Sciatic nerve (tissue), 2 donors: ENCODE measurements at places on chromosomes 11 and 22. TPM values are rescaled to one million over a fixed set of nuclear protein-coding genes. Genes with fewer than 3 reads are reported as not detected.

DNA sequence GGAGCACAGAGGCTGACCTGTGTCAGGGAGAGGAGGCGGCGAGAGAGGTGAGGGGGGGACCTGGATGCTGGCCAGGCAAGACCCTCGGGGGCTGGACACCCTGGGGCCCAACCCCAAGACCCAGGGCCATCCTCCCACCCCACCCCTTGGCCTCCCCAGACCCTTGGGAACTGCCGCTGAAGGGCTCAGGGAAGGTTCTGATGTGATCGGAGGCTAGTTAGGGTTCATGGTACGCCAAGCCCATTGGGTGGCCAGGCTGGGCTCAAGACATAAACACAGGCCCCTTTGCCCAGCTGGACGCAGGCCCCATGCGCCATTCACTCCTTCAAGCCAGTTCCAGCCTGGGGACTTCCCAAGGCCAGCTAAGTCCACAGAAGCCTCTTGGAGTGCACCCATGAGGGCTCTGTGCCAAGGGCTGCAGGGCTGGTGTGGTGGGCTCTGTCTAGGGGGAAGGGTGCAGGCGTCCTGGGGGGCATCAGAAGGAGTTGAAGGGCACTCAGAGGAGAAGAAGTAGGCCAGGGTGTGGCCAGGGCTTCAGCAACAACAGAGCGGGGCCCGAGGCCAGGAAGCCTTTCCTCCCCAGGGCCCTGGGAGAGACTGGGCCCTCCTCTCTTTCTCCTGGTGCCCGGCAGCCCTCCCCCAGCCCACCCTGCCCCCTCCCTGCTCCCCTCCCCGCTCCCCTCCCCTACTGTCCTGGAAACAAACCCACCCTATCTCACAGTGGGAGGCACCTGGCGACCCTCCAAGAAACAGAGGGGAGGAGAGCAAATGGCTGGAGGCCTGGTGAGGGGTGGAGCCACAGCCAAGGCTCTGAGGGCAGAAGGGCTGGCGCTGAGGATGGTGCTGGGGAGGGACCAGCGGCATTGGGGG lies 12.9 kb downstream of the TSPAN32 start:
- DNase-seq = peak; percentile 96

DNA sequence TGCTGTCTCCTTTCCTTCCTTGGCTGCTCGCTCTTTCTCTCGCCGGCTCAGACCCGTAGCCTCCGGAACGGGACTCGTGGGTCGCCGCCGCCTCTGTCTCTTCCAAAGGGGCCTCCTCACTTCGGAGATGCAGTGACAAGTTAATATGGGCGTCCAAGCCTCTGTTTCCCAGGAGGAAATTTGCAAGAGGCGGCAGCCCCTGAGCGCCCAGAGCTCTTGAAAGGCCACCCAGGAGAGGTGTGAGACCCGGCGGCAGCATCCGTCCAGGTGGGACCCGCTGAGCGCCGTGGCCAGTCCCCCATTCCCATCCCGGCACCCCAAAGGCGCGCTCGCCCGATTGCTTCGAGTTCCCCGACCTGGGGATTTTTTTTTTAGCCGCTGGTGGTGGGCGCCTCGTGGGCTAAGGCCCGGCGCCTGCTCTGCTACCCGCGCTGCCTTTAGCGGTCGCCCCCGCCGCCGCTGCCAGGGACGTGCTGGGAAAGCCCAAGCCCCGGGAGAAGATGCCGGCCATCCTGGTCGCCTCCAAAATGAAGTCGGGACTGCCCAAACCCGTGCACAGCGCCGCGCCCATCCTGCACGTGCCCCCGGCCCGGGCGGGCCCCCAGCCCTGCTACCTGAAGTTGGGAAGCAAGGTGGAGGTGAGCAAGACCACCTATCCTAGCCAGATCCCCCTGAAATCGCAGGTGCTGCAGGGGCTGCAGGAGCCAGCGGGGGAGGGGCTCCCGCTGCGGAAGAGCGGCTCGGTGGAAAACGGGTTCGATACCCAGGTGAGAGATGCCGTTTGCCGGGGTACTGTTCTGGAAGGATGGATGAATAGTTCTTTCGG lies 772 bp downstream of the NAV2 start:
- DNase-seq = no peak

- DNase-seq = no peak
Measured at GRCh38 chr22:26910845-26911244, 253.5 kb downstream of the MIAT start.

Gene B3GAT1
- 23.3 TPM for total RNA-seq

- peak; percentile 91 for DNase-seq
Measured at GRCh38 chr11:9265211-9266131, at the start of gene DENND5A. TSS of gene DENND5A (minus strand) at chr11:9265350. CDS start at chr11:9265069, 281 bp downstream.

DNA sequence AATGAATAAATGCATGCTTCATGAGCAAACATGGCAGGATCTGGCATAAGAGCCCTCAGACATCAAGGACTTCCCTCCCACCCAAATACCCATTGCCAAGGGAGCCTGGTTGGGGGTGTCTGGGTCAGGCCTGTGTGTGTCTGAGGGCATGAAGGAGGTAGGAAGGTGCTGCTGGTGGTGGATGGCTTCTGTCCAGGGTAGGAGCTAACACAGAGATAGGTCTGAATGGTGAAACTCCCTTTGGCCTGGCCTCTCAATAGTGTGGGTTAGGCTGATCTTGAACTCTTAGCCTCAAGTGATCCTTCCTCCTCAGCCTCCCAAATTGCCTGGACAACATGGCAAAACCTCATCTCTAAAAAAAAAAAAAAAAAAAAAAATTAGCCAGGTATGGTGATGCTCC lies 2.8 kb downstream of the AMPD3 start:
- no peak for DNase-seq

DNA sequence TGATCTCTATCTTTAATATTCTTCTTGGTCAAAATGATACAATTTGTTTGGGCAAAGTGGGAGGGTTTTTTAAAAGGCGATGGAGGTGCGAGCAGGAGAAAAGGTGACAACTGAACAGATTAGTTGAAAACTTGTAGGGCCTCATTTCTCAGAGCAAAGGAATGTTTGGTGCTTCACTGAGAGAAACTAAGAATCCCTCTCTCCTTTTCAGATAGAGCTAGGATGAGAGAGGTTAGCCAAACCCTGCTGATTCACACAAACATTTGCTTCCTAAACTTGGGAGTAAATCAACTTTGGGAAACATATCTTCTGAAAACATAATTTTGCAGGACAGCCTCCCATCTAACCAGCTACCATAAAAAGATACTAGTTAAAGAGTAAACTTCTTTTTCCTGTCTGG lies 57.0 kb downstream of the PHF21A start:
- no peak for DNase-seq

DNA sequence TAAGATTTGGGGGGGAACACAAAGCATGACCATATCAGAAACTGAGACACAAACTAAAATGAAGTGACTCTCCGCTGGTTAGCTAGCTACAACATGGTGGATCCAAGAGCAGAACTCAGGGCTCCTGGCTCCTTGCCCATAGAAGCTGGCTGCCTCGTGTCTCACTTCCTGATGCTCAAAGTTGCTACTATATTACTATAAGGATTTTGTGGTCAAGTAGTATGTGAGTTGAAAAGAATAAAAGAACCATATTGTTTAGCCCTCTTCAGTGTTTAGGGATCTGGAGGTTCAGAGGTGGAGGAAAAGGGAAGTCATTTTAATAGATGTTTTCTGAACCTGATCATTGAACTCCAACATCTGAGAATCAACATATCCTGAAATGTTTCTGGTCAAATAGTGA lies 16.9 kb upstream of the SIK2 start:
- no peak for DNase-seq

DNA sequence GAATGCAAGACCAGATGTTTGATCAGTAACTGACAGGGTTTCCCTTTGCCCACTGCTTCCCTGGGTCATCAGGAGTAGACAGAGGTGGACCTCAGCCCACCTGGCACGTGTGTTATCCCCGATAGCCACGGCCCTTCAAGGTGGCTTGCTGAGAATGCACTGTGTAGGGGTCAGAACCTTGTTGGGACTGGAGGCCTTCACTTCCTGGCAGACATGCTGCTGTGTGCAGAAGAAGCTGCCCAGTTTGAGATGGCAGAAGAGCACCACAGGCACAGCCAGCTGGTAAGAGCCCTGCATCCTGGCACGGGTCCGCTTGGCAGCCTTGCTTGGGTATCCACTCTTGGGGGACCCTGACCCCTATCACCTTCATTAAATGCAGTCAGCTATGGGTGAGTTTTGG lies 81.8 kb downstream of the SFI1 start:
- no peak for DNase-seq

Gene CATSPERZ
- total RNA-seq = not detected

GRCh38 chr22:24424901-24425775 lies 2.3 kb upstream of the ADORA2A start:
- DNase-seq = no peak

DNA sequence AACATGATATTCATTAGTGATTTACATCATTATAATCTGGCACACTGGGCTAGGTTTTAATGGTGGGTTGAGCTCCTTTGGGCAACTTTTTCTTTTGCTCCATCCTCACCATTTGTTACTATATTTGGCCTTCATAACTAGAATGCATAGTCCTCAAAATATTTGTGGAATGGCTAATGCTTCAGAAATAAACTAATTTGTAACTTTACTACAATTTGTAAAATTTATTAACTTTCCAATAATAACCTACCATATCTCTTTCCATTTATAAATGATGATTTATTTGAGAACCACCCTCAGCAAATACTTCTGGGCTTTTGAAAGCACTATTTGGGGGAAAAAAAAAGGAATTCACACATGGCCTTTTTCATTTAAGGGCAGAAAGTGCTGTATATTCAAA lies 79.7 kb downstream of the LARGE2 start:
- no peak for DNase-seq

DNA sequence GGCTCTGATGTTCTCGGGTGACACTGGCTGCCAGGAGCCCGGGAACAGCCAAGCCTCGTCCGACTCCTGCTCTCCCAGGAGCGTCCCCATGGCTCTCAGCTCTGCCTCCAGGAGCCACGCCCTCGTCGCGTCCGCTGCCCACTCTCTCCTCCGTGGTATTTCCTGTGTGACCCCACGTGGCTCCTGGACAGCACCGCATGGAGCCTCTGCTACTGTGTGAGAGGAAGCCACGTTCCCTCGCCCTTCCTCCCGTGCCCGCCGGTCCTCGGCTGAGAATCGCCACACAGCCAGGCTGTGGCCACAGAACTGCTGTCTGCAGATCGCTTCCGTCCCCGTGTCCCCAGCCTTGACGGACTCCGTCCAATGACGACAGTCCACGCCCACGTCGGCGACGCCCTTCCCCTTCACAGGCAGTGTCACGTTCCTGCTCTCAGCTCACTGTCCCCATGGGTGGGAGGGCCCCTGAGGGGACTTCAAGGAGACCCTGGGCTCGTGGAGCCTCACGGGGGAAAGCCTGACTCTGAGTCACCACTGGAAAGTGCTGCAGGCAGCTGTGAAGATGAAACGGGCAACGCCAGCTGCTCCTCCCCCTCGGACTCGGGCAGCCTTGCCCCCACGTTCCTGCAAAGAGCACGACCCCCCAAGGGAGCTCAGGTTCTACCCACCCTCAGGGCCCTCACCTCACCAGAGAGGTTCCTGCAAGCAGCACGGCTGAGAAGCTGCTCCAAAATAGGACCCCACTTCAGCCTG lies 458.5 kb downstream of the BRD1 start:
- DNase-seq = peak; percentile 51

Gene LRRC56
- 1.4 TPM for total RNA-seq

Gene ISX
- total RNA-seq = not detected

Gene MMP13
- not detected for total RNA-seq

DNA sequence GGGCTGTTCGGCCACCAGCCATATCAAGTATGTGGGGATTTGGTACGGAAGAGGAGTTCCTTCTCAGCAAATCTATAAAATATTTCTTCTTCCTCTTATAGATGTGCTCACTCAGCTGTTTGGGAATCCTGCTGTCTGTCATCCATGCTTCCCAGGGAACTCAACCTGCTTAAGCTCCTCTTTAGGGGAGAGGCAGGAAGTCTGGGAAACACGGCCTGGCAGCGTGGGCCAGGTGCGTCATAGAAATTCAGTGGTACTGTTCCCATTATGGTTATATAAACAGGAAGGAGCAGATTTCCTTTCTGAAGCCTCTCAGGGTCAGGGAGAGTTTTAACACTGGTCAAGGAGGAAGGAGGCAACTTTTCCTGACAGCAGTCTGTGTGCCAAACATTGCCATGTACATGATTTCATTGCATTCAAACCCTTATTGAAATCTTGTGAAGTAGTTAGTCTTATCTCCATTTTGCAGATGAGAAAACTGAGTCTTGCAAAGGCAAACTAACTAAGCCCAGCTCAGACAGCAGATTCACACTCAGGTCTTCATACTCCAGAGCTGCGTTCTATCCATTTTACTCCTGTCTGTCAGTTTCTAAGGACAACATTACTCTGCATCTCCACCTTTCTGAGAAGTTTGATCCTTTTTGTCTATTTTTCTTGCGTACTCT lies 35.4 kb upstream of the AMOTL1 start:
- DNase-seq = no peak
